Fibroblast of pulmonary artery (primary cell): ENCODE measurements at places on chromosomes 4 and X.

GRCh38 chr4:7068279-7068842 is 497 bp upstream of the GRPEL1 start:
- DNase-seq: no peak

DNA sequence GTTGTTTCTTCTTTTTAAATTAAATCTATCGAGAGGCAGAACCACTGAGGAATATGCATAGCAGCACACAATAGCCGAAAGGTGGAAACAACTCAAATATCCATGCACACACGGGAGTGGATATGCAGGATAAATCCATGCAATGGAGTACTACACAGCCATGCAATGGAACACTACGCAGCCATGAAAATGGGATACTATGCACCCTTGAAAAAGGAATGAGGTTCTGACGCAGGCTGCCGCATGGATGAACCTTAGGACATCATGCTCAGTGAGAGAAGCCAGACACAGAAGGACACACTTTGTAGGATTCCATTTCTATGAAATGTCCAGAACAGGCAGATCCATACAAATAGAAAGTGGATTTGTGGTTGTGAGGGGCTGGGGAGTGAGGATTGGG is 18.4 kb upstream of the P2RY8 start:
- no peak for DNase-seq

GRCh38 chr4:124745985-124746801 is 33.7 kb upstream of the ANKRD50 start:
- peak; percentile 71 for DNase-seq

- no peak for DNase-seq
Measured at GRCh38 chrX:149916745-149917392, 12.5 kb upstream of the HSFX4 start.

DNA sequence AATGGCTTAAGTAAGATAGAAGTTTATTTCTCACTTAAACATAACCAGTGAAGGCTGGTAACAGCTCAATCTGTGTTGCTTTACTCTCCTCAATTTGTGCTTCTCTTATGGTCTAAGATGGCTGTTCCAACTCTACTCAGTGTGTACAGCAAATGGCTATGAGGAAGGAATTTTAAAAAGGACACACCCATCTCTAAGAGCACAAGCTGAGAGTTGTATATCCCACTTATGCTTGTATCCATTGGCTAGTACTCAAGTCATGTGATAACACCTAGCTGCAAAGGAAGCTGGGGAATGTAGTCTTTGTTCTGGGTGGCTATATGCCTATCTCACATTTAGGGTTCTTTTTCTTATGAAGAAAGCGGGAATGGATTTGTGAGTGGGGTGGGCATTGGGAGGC is 63.3 kb downstream of the GPAT3 start:
- peak; percentile 53 for DNase-seq

GRCh38 chr4:103938488-103938887 is 218.7 kb upstream of the TACR3 start:
- DNase-seq: no peak

- no peak for DNase-seq
Measured at GRCh38 chr4:108140328-108140727, 28.4 kb downstream of the LEF1 start.

- no peak for DNase-seq
Measured at GRCh38 chrX:46838974-46839480, 2.2 kb downstream of the RP2 start.

DNA sequence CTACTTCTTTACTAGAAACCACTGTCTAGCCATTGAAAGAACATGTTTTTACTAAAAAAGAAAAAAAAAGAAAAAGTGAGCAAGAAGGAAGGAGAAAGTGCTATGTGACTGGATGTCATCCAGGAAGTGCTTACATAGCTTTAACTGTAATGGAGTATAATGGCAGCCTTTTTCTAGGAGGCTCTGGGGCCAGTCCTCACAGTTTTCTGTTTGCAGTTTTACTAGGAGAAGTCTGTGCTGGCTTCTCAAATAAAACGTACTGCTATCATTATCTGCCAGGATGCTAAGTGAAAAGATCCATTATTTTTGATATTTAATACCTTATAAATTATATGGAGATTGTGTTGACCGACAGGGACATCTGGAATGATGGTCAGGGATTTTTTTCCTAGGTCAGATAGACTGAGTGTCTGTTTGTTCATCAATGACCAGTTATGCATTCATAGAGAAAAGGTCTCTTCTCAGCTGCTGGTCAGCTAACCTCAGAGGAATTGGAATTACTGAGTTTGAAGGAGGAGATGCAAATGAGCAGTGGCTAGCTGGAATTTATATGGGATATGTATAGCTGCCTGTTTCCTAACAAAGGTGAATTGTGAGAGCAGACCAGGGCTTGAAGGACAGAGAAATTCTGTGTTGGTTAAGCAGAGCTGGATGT is 21.7 kb downstream of the LPAR4 start:
- DNase-seq: no peak

GRCh38 chr4:182642831-182643230 is 274.4 kb downstream of the DCTD start:
- peak; percentile 76 for DNase-seq

GRCh38 chrX:19912-20571 is 261.1 kb upstream of the PLCXD1 start:
- no peak for DNase-seq

GRCh38 chr4:653080-653821 is 20.8 kb downstream of the ATP5ME start:
- no peak for DNase-seq

DNA sequence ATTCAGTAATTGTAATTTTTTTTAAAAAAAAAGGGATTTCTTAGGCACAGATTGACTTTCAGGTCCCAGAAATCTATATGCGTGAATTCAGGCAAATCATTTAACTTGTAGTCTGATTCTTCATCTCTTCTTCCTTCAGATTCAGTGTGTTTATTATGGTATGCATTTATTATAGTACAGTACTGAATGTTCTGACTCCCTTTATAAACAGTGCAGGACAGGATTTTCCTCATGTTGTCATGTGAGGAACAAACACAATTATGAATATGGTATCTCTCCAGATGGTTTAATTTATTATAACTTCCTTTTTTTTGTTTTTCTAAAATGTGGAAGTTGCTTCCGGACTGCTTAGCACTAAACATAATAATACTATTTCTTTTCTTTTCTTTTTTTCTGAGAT is 54.2 kb downstream of the RPS3A start:
- DNase-seq: no peak

DNA sequence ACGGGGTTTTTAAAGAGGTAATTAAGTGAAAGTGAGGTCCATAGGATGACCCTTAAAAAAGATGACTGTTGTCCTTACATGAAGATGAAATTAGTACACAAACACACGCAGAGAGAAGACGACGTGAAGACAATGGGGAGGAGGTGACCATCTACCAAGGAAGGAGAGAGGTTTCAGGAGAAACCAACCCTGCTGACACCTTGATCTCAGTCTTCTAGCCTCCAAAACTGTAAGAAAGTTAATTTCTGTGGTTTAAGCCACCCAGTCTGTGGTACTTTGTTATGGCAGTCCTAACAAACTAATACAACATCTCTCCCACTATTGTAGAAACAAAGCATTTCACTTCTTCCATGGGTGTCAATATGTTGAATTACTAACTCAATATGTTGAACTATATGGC is 139.6 kb upstream of the ATOH1 start:
- DNase-seq: no peak

DNA sequence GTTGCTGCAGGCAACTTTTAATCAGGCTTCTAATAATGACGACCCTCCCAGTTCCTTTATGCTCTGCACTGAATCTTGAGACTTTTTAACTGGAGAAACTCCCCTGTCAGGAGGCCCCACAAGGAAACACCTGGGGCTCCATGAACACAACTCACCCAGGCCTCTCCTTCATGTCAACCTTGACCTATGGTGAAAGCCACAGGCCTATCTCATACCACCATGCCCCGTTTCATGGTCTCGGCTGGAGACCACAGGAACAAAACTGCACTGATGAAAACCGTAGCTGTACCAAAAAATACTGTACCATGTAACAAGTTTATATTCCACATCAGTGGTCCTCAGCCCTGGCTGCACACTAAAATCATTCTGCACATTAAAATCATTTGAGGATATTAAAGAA is 57.0 kb downstream of the ZNF827 start:
- no peak for DNase-seq

DNA sequence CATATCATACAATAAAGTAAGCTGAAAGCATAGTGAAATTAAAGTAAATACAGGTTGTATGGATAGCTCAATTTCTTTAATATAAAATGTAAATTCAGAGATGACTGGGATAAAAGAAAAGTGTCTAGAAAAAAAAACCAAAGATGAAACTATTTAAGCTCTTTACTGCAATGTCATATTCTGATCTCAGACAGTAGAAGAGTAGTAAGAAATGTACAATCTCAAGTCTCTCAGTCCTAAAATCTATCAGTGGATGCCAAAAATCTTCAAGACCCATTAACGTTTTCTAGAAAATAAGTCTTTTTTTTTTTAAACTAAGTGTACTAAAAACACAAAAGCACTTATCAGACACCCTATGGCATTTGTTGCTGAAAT is 13.8 kb downstream of the MGARP start:
- no peak for DNase-seq

DNA sequence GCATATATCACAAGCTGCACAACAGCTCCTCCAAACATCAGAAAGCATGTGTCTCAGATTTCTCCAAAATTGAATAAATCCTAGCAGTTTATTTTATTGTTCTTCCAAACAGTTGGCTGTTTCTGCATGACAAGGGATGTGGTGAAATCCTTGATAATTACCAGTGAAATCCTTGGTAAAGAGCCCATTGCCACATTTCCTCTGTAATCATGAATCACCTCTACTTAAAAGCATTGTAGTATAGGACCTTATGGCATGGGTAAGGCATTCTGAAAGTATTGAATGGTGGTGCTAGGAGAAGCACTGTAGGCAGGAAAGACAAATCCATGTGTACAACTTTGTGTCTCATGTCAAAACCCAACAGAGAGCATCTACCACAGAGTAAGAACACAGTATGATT is 135.8 kb upstream of the NDST3 start:
- DNase-seq: no peak

- DNase-seq: no peak
Measured at GRCh38 chr4:1241936-1242505, 6.9 kb downstream of the CTBP1 start.

- no peak for DNase-seq
Measured at GRCh38 chr4:120819805-120820437, 102.6 kb downstream of the PRDM5 start.

DNA sequence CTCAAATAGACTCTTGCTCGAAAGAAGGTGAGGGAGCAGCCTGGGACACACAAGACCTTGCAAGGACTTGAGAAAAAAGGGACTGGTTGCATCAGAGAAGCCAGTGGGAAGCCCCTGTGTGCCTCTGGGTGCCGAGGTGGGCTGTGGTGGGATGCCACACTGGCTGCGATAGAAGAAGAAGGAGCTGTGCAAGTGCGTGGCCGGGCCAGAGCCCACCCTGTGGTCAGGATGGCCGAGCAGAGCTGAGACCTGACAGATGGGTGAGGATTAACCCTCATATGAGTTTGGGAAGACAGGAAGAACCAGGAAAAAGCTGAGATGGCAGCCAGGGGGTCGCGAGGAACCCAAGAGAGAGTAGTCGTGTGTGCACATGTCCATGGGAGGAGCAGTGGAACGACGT is 44.6 kb upstream of the HGFAC start:
- DNase-seq: no peak

DNA sequence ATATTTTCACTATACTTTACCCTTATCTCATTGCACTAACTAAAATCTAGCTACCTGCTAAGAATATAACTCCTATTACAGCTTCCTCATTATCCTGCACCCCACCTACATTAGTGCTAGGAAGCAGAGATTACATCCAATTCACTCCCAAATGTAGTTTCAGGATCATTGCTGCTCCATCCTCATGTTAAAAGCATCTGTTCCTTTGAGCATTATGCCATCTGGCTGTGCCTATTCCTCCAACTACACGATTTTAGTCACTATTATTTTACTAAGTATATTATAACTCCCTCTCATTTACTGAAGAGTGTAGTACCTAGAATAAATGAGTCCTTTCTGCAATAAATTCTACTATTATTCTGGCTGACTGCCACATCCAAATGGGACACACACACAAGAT is 1586.9 kb downstream of the TECRL start:
- DNase-seq: no peak
